Activated naive CD4-positive, alpha-beta T cell treated with anti-CD3 and anti-CD28 coated beads, Interleukin-2, amount 10 ng/mL, durations not matched to agents 7 days and 5 days (primary cell): ENCODE measurements at places on chromosomes 1 and 21.

DNA sequence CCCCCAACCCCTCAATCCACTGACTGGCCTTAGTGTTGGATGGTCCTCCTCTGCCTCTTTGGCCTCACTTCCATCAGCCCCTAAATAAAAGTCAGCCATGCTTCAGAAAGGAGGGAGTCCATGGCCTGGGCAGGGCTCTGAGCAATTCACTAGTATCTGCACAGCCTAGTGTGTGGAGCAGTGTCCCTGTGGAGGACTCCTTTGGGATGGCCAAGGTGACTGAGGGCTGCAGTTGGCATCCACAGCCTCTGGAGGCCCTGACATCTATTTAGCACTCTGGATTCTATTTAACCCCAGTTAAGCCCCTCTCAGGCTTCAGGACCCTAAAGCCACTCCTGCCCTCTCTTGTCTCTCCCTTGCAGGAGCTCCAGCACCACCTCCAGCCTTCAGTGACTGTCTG, 3.6 kb downstream of the THEM5 start:
- no peak overlapping the region for H3K4me3 ChIP-seq
- no peak overlapping the region for H3K27ac ChIP-seq
- H3K36me3 ChIP-seq: no peaks in the 10 kb centered on the region

GRCh38 chr1:237186675-237187074, 144.7 kb downstream of the RYR2 start:
- H3K36me3 ChIP-seq: no peaks in the 10 kb centered on the region
- no peaks in the 10 kb centered on the region for H3K4me1 ChIP-seq
- no peak overlapping the region for H3K27ac ChIP-seq
- H3K4me3 ChIP-seq: no peak overlapping the region

DNA sequence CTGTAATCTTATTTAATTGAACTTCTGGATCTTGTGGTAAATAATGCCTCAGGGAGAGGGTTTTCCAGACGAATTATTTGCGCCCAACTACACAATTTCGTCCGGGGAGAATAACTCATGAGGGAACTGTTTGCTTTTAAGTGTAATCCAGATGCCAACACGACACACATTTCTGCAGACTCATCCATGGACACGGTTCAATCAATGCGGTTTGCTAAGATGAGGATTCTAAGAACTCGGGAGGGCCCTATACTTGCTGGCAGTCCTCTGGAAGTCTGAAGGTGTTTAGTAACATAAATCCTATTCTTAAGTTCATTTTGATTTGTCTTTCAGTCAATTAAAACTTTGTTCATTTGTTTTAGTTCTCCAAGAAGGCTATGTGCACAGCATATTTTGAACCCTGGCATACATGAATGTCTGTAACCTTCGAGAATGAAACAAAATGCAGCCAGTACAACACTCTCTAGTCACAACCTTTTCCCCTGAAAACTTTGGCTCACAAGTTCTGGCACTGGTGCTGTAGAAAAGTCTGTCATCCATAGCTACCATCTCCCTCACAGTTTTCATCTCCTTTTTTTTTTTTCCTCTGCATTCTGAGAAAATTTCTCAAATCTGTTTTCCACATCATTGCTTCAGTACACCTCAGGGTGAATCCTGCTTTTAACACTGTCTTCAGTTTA, 38.8 kb downstream of the DIPK1A start:
- no peak overlapping the region for H3K27ac ChIP-seq
- no peak overlapping the region for H3K4me3 ChIP-seq
- H3K36me3 ChIP-seq: peaks cover 26% of the 10 kb centered on the region
- H3K27me3 ChIP-seq: no peaks in the 10 kb centered on the region
- DNase-seq: no peak

DNA sequence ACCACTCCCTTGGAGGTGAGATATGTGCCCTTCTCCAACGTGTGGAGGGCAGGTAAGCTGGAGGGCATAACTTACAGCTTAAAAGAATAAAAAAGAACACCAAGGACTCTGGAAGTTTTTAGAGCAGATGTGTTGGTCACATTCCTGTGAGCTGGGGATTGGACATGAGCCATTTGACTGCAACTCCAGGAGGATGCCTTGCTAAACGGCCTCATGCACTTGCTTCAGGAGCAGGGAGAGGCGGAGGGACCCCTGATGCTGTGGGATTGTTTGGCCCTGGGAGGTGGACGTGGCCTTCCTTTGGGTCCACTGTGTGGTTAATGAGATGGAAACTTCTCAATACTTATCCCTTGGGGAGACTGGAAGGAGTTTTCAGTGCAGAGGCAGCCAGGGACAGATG, 185.6 kb downstream of the RHOU start:
- H3K36me3 ChIP-seq: peaks cover 5% of the 10 kb centered on the region
- H3K27ac ChIP-seq: no peak overlapping the region
- peaks cover 5% of the 10 kb centered on the region for H3K27me3 ChIP-seq
- H3K4me1 ChIP-seq: peaks cover 13% of the 10 kb centered on the region

DNA sequence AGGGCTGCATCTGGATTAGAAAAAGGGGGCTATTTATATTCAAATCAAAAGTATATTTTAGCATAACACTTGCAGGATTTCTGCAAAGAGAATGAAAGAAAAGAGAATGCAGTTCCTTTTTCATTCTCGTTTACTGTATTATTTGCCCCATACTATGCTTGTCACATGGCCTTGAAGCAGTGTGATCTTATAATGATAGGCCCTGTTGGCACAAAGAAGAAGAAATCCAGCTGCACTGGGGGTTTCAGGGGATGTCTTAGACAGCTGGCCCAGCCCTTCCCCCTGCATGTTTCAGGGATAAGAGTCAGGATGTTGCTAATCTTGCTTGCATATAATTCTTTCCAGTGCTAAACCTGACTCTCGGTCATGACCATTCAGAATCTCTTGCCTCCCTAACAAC, 369.5 kb downstream of the SEC16B start:
- no peak overlapping the region for H3K4me3 ChIP-seq
- H3K27ac ChIP-seq: no peak overlapping the region
- H3K36me3 ChIP-seq: no peaks in the 10 kb centered on the region
